Vagina (tissue), 2 donors: ENCODE measurements at places on chromosomes 1 and 21. TPM values are rescaled to one million over a fixed set of nuclear protein-coding genes. Genes with fewer than 3 reads are reported as not detected.

The SPRR1A gene
- 109 TPM for total RNA-seq

The TNFAIP8L2 gene
- total RNA-seq = 7.6 TPM

The TFAP2E gene
- total RNA-seq = 6.4 TPM

The CROCC gene
- 31.9 TPM for total RNA-seq

The ORC1 gene
- 1.7 TPM for total RNA-seq

The LPAR3 gene
- total RNA-seq = 18.7 TPM

The SPRR2F gene
- total RNA-seq = 2.5 TPM

The TCHH gene
- 0.25 TPM for total RNA-seq

- no peak for DNase-seq
These were observed 19.9 kb downstream of the ALDH4A1 start for GRCh38 chr1:18882486-18882885.

DNA sequence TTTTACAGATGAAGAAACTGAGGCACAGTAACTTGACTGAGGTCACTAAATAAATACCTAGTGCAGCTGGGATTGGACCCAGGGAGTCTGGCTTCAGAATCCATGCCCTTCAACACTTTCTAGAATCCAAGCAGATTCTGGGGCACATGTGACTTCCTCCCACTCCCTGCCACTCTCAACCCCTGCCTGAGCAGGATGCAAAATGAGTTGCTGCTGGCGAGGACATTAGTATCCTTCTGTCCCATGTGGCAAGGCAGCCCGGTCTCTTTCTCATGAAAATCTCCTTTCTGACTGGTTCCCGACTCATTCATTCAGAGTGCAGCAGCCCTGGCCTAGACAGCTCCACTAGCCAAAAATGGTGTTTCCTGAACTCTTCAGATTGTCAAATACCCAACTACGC, 28.4 kb downstream of the TNNT2 start:
- DNase-seq = no peak

DNA sequence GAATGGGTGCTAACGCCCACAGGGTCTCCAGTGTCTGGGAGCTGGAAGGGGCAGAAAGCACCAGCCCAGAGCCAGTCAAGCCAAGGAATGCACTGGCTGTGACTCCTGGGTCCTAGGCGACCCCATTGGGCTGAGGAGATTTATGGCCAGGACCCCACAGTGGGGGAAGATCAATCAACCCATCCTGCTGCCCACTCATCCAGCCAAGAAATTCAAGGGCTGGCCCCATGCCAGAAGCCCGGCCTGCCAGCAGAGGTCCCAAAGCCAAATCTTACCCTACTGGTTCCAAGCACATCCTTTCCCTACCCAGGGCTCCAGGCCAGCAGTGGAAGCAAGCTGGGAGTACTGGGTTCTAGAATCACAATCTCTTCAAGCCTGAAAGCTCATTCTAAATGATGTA, 6.8 kb upstream of the PDZK1IP1 start:
- no peak for DNase-seq

- DNase-seq = no peak
These were observed 69.1 kb downstream of the MTR start for GRCh38 chr1:236864211-236864610.

DNA sequence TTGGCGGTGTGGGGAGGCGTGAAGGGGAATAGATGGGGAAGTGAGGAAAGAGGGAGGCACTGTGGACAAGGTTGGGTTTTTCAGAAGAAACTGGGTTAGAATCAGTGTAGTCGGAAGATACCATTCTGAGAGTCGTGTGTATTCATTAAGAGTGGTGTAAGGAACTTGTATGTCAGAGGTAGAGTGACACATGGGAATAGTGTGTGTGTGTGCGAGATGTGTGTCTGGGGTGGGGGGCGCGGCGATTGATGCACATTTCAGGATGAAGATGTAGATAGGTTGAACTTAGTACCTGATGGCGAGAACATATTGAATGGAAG, 878 bp downstream of the SMG7 start:
- DNase-seq = no peak

DNA sequence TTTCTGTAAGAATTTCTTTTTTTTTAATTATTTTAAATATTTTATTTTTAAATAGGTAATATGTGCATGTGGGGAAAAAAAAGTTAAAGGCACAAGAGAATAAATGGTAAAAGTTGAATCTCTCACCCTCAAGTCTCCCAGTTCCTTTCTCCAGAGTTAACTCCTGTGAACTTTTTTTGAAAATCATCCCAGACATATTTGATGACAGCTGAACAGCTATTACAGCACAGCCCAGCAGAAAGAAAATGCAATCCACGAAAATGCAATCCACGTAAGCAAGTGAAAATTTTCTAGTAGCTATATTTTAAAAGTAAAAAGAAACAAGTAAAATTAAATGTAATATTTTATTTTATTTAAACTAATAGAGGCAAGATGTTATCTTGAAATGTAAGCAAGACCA, 310.0 kb upstream of the RUNX1 start:
- DNase-seq = no peak

DNA sequence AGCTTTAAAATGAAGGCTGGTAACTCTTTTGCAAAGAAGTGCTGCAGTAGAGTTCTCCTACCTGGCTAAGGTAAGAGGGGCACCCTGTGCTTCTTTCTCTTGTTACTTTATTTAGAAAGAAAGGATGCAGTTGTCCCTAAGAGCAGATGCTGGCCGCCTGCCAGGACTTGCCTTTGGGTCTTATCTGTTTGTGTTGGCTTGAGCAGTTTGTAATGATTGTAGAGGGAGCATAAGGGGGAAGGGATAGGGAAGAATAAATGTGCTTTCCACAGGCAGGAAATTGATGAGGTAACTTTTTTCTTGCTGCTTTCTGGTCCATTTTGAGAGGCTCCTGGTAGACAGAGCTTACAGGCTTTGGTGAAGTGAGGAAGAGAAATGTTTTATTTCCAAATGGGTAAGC, 229.6 kb downstream of the HHAT start:
- DNase-seq = no peak

DNA sequence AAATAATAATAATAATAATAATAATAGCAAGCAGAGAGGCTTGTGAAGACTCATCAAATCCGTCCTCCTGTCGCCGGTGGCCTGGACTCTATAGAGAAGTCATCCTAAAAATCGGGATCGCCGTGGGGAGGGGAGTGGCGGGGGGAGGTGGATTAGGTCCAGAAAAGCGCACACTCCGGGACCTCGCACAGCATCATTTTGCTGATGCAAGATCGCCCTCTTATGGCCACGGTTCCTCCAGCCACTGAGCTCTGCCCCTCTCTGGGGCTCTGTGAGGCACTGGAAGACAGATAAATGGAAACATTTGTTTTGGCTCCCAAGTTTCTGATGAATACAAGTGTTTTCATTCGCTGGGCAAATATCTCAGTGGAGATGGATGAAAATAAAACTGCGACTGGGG, 612.0 kb downstream of the MATN1 start:
- DNase-seq = no peak

DNA sequence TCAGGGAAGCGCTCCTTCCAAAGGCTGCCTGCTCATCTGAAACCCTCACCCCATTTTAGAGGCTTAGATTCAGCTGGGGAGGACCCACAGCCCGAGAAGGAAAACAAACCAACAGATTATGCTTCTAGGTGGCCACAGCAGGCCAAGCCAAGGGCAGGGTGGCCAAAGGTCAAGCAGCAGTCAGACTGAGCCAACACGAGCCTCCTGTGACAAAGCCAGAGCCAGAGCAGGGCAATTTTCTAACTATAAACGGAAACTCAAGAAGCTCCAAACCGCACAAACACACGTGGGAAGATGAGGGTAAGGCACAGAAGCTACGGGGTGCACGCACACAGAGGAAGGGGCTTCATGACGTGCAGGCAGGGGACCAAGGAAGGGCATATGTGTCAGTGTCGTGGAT, 64.1 kb downstream of the PLEKHA6 start:
- DNase-seq = no peak

DNA sequence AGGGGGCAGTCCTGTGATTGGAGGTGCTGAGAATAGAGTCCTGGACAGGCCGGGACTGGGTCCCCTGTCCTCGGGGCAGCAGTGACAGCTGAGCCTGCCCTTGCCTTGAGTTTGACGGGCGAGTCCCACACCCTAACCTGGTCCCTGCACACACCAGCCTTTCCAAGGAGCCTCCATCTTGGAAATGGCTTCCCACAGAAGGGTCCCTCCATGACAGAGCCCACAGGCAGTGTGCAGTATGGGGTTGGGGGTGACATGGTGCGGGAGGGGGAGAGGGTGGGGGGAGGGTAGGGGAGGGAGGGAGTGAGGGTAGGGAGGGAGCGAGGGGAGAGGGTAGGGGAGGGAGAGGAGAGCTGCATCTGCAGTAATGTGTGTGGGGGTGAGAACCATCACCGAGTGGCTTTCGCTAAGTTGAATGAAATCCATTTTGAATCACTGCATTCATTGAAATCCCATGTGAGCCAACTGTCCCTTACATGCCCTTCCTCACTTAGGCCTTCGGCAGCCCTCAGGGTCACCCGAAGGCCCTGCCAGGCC, 10.1 kb upstream of the TMEM52 start:
- no peak for DNase-seq

DNA sequence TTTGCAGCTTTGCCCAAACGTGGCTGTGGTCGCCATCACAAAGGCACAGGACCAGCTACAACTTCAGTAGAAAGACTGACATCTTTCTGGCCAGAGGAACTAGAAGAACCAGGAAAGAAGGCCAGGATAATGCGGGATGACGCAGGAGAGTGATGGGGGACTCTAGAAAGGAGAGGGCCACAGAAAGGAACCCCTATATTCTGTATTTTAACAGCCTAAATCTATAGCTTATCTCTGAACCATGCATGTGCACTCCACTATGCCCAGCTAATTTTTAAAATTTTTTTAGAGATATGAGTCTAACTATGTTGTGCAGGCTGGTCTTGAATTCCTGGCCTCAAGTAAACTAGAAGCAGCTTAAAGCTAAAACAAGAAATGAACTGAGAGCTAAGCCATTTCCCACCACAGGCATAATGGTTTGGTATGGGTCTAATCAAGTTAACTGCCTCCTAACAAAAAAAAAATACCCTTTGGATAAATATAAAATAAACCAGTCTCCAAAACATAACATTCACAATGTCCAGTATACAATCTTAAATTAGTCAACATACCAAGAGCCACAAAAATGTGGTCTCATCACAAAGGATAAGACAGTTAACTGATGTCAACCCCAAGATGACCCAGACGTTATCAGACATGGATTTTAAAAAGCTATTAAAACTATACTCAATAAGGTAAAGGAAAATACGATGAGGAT, 18.0 kb downstream of the LTN1 start:
- no peak for DNase-seq

- no peak for DNase-seq
These were observed 2.1 kb downstream of the AK4 start for GRCh38 chr1:65150108-65150463.

- no peak for DNase-seq
These were observed 34.8 kb downstream of the RIMS3 start for GRCh38 chr1:40630488-40631223.

DNA sequence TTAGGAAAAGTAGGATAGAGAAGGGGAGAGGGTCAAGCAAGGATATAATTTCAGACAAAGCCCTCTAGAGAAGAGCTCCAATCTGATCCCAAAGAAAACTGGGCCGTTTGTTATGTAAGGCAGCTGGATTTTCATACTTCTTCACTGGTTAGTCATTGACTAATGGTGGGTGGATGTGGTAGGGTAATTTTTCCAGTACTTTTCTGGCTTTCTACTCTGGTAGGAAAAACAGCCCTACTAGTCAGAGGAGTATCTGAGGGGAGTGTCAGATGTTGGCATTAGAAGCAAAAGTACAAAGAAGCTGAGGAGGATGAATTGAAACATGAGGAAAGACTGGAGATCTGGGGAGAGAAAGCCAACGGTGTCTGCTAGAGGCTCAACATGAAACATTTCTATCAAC, 145.3 kb downstream of the TNFSF18 start:
- DNase-seq = no peak

GRCh38 chr1:169094897-169095569, 11.5 kb upstream of the ATP1B1 start:
- DNase-seq = no peak

DNA sequence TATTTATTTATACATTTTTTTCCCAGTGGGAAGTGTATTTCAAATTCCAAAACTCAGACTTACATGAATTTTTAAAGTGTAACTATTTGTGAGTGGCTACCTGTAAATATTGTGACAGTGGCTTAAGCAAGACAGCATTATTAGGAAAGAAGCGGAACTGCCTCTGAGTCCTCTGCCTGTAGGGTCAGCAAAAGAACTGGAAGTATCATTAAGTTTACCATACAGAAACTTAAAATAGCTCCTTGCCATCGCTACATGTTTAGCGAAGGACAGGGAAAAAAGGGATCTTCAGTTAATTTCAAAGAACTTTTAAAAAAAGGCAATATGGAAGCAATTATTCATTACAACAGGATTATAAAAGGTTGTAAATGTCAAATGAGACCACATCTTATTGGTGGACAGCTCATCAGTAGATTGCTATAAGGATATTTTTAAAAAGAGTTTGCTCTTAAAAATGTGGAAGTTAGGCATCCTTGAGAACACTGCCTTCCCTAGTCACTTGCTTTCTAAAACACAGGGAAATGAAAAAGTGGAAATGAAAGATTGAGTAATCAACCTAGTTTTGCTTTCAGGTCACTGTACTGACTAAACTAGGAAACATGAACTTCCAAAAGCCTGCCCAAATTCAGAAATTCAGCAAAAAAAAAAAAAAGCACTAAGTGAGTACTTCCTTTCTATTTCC, 39.2 kb downstream of the NSL1 start:
- no peak for DNase-seq

DNA sequence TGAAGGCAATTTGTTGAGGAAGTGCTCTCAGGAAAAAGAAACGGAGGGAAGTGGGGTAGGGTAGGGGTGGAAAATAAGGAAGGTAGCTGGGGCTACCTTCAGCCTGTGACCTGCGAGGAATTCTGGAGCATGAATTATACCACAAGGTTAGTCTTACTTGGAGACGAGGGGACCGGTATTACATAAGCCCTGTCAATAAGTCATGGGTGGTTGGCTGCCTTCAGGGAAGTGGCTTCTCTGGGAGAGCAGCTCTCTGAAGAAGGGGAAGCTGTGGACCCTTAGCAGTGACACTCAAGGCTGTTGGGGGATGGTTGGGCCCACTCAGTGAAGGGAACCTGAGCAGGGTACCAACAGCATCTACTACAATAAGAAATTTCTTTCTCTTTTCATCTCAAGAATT, 111.3 kb downstream of the TNFSF18 start:
- DNase-seq = no peak

- DNase-seq = no peak
These were observed 251.1 kb upstream of the ADGRL2 start for GRCh38 chr1:81549588-81550127.

DNA sequence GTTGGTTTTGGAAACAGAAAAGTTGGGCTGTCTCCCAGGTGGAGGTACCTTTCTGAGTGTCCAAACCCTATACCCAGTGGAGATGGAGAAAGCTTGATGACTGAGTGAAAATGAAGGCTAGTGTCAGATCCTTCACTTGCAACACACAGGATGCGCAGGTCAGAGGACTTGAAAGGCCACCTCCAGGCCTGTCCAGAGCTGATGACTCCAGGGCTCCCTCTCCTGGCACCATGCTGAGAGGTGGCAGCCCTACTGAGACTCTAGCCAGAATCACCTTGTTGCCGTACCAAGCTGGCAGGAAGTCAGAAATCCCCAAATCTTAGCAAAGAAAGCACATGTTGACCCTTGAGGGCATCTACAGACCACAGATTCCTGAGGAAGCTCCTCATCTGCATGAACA, 16.4 kb downstream of the KNCN start:
- no peak for DNase-seq
